ENCODE measurements at places on chromosomes 7 and 10. TPM values are rescaled to one million over a fixed set of nuclear protein-coding genes. Genes with fewer than 3 reads are reported as not detected.

The TAS2R3 gene
- polyA plus RNA-seq: not detected

The ASIC3 gene
- polyA plus RNA-seq: not detected

The ICA1 gene
- polyA plus RNA-seq: 3.6 TPM

The COL1A2 gene
- polyA plus RNA-seq: not detected

The CALCR gene
- not detected for polyA plus RNA-seq

All from CD4-positive, alpha-beta memory T cell (primary cell).